ENCODE measurements at places on chromosomes 7 and 10.

GRCh38 chr7:138773817-138774216 is 24.0 kb upstream of the TMEM213 start:
- DNase-seq = no peak

GRCh38 chr7:84675633-84676034 is 481.0 kb upstream of the SEMA3A start:
- peak; percentile 69 for DNase-seq

DNA sequence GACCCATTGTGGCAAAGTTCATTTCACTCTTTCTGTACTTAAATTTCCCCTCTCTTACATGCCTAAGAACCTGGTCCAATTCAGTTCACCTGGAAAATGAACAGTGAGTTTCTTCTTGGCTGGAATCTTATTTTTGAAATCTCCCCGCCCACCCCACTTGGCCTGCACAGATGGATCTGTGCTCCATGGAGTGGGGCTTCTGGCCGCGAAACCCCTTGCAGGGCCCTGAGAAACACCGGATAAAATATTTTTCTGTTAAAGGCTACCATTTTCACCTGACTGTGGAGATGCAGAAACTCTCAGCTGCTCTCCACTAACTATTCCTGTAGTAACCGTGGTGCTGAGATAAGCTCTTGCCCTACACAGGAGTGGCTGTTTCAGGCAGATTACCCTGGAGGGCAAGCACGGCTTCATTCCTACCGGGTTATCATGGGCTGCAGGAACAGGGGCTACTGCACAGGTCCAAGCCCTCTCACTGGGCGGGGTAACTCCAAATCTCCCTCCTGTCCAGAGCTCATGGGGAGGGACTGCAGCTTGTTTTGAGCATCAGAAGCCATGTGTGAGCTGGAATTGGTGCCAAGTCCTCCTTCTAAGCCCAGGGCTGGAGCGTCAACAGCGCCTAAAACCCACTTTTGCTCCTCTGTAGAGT is 118.9 kb downstream of the PRPF18 start:
- DNase-seq = no peak

- DNase-seq = peak; percentile 82
These were observed 1.5 kb upstream of the FAM53B start for GRCh38 chr10:124745673-124746072.

GRCh38 chr7:27961255-27961654 is 219.3 kb downstream of the JAZF1 start:
- DNase-seq = no peak

GRCh38 chr10:133132473-133133291 is 27.3 kb upstream of the KNDC1 start:
- DNase-seq = no peak

- peak; percentile 65 for DNase-seq
These were observed 22.6 kb downstream of the CUTC start for GRCh38 chr10:99754670-99755069.

DNA sequence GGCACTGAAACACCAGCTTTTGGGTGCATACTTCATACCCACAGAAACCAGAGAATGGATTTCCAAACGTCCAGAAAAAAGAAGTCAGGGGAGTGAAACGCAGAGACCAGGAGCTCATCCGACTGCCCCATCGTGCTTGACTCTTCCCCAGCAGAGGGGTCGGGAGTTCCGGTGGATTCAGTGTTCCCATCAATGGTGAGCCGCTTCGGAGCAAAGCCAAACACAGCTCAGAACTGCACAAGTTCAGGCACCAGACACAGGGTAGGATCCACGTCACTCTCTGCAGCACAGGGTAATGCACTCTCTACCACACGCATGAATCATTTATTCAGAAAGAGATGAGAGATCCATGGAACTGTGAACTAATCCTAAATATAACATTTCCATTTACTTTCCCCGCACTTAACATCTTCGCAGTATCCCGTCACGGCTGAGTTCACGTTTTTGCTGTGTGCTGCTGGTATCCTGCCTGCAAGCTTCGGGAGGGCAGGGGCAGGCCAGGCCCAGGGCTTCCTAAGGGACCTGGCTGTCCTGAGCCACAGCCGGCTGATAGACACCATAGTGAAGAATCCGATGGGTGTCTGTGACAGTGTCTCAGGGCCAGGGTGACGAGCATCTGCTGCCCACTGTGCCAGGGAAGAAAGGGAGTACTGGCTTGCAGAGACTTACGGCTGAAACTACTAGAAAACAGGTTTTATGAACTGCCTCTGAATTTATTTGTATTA is 545.3 kb downstream of the PTPRN2 start:
- DNase-seq = no peak

GRCh38 chr10:23111517-23112286 is 16.3 kb downstream of the MSRB2 start:
- DNase-seq = no peak

DNA sequence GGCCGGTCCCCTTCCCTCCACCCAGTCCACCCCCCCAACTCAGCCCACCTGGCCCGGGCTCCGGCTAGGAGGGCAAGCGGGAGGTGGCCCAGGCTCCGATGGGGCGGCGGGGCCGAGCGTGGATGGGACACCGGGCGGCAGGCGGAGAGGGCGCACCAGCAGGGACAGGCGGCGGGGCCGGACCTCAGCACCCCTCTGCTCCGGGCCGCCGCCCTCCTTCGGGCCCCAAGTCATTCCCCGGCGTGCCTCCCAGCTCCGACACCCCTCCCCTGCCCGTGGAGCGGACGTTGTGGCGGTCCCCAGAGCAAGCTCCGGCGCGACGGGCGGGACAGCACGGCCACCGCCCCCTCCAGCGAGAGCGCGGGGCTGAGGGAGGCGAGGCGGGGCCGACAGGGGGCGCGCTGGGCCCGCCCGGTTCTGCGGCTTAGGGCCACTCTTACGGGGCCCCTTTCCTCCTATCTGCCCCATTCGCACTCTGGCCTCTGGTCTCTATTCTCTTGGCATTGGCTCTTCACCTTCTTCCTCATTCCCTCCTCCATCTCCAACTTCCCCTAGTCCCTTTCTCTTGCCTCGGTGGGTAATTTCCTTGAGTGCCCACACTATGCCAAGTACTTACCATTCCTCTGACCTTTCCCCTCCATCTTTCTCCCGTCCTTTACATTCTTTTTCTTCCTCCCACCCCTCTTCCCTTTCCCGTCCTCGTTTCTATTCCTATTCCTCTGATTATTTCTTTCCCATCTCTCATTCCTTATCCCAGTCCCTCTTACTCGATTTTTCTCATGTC is 701 bp upstream of the GBX1 start:
- peak; percentile 75 for DNase-seq

DNA sequence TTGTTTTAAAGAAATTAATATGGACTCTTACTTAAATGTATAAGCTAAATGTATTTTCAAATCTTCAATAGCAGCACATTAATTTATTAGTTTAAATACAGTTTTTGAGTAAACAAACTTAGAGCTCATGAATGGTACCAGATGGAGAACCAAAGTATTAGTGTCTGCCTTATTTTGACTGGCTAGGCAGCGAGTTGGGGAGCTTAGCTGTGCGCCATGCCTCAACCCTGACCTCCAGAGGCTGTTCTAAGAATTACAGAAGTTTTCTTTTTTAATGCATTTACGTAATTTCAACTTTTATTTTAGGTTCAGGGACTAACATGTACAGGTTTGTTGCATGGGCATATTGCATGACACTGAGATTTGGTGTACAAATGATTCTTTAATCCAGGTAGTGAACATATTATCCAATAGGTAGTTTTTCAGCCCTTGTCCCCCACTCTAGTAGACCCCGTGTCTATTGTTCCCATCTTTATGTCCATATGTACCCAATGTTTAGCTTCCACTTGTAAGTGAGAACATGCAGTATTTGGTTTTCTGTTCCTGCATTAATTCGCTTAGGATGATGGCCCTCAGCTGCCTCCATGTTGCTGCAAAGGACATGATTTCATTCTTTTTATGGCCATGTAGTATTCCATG is 166.8 kb downstream of the IQUB start:
- peak; percentile 29 for DNase-seq

GRCh38 chr10:934746-935406 is 3.4 kb upstream of the LARP4B start:
- DNase-seq = no peak

GRCh38 chr10:1532636-1533035 is 204.7 kb downstream of the ADARB2 start:
- no peak for DNase-seq

- no peak for DNase-seq
These were observed 163.8 kb downstream of the INHBA start for GRCh38 chr7:41538810-41539724.

DNA sequence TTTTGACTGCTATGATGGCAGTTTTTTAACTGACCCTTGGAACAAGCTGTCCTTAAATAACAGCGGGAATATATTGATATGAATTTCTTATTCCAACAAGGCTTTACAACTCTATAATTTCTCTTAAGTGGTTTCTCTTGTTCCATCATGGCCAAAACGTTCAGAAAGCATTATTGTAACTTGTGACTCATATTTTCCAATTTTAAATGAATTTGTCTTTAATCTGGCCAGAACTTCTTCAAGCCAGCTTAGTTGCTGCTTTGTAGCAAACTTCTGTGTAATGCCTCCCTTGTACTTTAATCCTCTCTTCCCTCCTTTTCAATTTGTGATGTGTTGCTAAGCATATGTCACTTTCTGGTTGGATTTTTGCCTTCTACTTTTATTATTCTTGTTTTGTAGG is 271.9 kb downstream of the KIF20B start:
- no peak for DNase-seq

DNA sequence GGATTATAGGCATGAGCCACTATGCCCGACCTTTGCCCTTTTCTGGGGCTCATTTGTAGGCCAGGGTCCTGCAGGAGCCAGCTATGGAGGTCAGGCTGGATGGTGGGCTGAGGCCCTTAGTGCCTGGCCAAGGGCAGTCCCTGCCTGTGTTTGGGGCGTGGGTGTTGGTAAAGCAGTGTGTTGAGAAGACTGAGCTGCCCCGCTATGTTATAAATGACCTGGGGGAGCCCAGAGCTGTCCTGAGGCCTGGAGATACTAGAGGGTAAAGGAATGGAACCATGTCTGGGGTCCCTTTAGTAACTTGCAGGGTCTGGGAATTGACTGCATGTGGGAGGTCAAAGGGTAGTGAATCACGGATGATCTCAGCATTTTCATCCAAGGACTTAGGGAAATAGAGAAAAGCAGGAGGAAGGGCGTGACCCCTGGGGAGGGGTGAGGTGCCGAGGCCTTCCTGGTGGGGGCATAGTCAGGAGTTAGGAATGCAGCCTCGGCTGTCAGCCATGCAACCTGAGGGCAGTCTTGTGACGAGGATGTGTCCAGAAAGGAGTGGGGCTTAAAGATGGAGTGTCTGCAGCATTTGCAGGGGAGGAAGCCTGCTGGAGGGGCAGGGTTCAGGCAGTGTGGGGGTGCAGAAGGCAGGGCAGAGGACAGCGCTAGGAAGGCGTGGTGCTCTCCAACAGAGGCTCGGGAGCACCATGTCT is 31.5 kb downstream of the TMEM248 start:
- DNase-seq = peak; percentile 80

GRCh38 chr7:40569326-40569725 is 434.5 kb downstream of the SUGCT start:
- no peak for DNase-seq

DNA sequence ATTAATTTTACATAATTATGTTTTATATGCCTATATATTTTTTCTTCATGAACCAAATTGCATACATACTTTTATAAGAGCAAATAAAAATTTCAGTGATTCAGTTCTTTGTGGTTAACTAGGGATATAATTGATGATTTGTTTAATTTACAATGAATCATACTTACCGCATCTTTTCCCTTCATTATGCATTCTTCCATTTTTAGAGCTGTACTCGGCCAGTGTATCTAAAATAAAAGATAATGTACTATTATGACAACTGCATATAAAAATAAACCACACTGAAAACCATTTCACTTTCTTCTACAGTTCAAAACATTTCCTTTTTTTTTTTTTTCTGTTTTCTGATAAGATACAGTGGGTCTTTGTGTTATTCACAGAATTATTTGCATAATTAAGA is 179.9 kb downstream of the SEMA3E start:
- DNase-seq = no peak

DNA sequence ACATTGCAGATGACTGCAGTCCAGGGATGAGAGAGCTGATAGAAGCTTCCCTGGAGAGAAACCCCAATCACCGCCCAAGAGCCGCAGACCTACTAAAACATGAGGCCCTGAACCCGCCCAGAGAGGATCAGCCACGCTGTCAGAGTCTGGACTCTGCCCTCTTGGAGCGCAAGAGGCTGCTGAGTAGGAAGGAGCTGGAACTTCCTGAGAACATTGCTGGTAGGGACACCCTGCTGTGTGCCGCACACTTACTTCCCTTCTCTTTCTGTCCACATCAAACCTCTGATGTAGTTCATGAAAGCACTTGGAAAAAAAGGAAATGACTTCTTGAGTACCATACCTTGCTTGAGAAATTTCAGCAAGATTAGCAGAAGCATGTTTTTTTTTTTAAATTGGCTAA is 25.3 kb downstream of the MAP3K8 start:
- peak; percentile 87 for DNase-seq

DNA sequence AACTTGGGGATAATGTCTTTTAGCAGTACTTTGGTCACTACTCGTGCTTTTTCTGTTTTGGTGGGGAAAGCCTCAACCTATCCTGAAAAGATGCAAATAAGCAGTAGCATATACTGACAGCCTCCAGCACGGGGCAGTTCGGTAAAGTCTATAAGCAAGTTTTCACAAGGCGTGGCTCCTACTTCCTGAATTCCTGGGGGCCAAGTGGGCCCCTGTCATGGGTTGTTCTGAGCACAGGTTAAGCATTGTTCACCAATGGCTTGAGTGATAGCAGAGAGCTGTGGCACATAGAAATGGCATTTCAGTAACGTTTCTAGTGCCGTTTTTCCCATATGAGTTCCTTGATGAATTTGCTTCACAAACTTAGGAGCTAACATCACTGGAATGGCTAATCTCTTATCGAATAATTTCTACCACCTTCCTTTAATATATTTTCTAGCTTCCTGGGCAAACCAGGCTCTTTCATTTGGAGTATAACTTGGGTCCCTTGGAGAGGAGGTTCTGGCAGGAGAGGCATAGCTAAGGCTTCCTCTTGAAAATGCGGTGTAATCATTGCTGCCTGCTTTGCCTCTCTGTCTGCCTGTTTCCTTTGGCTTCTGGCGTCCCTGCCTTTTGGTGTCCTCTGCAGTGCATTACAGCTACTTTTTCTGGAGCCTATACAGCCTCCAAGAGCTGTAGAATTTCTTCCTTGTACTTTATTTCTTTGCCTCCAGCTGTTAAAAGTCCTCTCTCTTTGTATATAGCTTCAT is 11.7 kb upstream of the ZNF239 start:
- DNase-seq = peak; percentile 82

GRCh38 chr7:74134117-74134620 is 40.0 kb upstream of the EIF4H start:
- no peak for DNase-seq

DNA sequence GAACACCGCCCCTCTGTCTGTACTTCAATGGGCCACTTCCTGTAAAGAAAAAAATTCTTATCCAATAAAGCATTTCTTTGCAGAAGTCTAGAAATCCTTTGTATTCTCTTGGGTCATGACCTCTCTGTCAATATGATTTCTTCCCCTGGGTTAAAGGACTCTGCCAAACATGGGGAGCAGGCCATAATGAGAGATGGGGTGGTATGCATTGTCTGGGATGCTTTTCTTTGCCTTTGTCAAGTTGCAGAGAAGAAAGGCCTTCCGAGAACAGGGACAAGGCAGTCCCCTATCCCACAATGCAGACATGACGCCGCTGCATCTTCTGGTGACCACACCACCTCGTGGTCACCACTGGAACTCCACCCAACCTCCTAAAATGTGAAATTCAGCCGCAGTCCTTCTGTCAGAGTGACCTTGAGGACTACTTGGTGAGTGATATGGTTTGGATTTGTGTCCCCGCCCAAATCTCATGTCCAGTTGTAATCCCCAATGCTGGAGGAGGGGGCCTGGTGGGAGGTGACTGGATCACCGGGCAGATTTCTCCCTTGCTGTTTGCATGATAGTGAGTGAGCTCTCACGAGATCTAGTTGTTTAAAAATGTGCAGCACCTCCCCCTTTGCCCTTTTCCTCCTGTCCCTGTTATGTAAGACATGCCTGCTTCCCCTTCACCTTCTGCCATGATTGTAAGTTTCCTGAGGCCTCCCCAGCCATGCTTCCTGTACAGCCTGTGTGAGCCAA is 15.2 kb upstream of the FRMPD2 start:
- peak; percentile 42 for DNase-seq

Measured in small intestine (tissue), 16 donors.